ENCODE measurements at places on chromosomes 3 and 15.

GRCh38 chr3:168625477-168625876 lies 529.8 kb upstream of the GOLIM4 start:
- no peak for DNase-seq

GRCh38 chr3:73222126-73222525 lies 160.7 kb downstream of the EBLN2 start:
- DNase-seq, result no peak

GRCh38 chr3:114307832-114308231 lies 14.0 kb downstream of the TIGIT start:
- no peak for DNase-seq

DNA sequence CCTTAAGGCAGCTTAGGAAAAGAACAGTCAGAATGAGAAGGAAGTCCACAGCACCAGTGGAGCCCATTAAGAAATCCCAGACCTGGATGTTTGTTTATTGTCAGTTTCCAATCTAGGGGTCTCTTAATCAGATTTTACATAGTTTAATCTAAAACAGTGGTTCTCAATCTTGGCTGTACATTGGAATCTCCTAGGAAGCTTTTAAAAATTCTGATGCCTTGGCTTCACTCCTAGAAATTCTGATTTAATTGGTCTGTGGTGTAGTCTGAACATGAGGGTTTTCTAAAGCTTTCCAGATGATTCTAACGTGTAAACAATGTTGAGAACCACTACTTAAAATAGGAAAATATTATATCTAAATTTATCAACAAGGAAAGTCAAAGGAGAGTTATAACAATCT lies 56.6 kb upstream of the SPRED1 start:
- DNase-seq, result no peak

GRCh38 chr3:18670759-18671158 lies 245.6 kb upstream of the SATB1 start:
- no peak for DNase-seq

GRCh38 chr15:32956006-32956405 lies 238.2 kb downstream of the GREM1 start:
- DNase-seq, result peak; percentile 87

GRCh38 chr3:49025793-49026520 lies 3.2 kb downstream of the IMPDH2 start:
- no peak for DNase-seq

GRCh38 chr3:183295211-183295610 lies 42.2 kb downstream of the B3GNT5 start:
- DNase-seq, result peak; percentile 86

DNA sequence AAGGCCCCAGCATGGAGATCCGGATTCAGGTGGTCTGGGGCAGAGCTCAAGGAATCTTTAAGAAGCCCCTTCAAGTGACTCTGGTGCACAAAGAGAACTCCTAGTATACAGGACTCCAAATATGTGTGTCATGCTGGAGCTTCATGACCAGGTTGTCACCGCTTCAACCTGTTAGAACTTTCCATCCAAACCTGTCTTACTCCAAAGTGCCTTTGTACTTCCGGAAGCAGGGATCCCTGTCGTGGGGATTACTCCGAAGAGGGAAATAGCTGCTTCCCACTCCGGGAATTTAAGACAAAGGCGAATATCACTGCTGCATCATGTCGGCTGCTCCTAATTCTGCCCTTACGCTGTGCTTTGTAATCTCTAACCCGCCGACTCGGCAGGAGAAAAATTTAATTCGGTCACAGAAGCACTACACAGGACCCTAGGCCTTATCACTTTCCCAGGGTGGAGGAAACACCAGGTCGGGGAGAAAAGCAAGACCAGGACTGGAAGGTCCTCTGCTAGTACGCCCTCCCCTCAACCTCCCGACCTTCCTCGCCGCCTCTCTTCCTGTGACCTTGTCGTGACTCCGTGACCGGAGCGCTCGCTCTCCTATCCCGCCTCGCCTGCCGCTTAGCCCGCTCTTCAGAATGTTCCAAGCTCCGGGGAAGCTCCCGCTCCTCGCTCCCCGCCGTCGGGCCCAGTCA lies 730 bp downstream of the HIGD1A start:
- peak; percentile 31 for DNase-seq

- DNase-seq, result no peak
Observed at GRCh38 chr3:85790445-85791030, 831.7 kb downstream of the CADM2 start.

DNA sequence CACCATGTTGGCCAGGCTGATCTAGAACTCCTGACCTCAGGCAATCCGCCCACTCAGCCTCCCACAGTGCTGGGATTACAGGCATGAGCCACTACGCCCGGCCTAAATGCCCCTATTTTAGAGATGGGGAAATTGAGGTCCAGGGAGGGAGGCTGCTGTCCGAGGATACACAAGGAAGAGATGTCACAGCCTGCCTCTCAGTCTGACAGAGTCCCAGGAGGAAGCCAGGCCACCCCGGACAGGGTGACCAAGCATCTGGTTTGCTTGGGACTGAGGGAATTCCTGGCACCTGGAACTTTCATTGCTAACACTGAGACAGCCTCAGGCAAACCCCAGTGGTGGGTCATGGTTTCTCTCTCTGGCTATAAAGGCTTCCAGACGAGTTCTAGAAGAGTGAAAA lies 30.6 kb upstream of the ADAMTS7 start:
- DNase-seq, result no peak

DNA sequence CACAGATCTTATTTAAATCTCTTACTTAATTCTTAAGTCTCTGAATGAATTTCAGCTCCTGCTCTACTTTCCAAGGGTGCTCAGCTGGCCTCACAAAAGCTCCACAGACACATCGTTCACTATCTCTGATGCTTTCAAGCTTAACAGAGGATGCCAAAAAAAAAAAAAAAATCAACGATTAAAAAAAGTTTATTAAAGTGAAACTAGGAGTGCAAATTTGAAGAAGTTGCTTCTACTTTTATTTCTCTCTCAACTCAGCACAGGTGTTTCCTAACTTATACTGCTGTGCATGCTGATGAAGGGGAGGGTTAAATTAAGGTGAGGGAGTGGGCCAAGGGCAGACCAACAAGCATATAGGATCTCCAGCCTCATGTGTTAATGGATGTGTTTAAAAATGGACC lies 157.2 kb downstream of the TIGIT start:
- DNase-seq, result no peak

DNA sequence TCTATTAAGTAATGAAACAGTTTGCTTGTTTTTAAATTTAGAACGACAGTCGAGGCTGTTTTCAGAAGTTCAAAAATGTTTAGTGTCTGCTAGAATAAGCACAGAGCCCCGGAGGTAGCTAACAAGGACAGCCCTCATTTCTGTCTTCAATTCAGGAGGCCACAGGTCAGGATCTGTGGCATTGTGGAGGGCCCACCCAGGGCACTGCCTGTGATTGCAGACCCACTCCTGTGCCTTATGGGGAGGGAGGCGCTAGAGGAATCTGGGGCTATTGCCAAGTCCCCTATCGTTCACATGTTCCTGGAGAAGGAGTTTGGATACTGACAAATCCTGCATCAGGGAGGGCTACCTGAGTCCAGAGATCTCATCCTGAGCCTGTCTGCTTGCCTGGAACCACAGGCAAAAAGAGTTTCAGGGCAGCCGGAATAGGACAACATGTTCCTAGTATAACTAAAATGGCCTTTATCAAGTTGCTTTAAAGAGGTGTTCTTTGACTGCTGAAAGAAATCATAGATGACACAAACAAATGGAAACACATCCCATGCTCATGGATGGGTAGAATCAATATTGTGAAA lies 141.5 kb upstream of the ROPN1 start:
- DNase-seq, result no peak

DNA sequence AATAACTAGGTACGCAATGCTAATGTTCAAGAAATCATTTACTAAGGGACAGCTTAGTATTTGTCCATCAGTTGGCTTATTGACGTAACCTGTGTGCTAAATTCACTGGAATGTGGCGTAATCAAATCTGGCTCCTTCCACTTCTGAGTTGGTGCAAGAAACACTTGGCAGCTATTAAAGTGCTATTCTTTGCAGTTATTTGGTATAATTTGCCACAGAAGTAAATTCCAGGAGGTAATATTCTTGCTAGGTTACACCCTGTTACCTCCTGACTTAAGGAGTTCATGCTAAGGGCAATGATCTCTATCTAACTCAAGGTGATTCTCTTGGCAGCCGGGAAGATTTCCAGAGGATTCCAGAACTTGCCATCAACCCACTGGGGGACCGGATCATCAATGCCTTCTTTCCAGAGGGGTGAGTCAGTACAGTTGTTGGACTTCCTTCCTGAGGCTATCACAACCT lies 25.5 kb downstream of the CHP1 start:
- no peak for DNase-seq

DNA sequence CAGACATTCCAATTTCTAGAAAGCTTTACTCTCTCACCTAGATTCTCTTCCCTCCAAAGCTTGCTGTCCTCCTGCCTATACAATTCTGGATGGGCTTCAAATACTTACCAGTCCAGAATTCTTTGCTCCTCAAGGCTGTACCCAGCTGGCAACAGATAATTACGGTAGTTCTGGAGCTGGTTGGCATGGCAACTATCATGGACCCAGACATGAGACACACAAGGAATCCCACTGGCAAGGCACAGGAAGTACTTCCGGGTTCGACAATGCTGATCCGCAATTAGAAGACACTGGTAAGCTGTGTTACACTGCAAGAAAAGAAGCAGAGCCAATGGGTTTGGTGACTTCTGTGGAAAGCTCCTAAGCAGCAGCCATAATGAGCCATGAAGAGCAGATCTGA lies 37.9 kb downstream of the TUBGCP4 start:
- DNase-seq, result no peak

DNA sequence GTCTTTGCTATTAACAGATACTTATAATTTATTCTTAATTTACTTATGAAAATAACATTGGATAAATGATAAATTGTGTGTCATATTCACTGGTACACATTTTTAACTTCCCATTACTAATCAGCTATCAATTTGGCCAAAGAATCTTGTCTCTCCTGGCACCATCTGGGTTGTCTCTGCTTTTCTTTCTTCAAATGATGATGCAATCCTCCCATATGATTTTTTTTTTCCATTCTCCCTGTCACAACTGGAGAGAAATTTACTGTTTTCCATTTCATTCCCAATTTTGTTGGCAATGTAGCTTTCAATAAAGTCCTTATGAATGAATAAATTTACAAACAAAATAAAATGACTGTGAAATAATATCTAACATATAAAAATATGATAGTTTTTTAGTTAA lies 743.7 kb upstream of the EPHA6 start:
- peak; percentile 6 for DNase-seq

GRCh38 chr3:179318876-179319275 lies 4.0 kb upstream of the ZNF639 start:
- DNase-seq, result no peak

DNA sequence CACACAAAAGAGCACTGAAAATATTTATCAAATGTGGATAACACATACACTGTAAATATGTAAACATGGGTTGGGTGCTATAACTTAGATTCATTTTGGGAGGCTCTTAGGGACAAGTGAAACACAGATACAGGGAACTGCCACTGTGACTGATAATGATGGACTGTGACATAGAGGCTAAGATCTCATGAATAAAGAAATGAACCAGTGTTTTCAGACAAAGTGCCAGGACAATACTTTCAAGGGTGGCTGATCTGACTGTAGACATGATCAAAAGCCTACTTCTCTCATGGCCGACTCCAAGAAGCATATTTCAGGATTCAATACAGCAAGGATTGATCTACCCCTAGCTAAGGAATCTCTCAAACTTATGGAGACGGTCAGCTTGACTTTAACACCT lies 353.8 kb downstream of the FGF12 start:
- no peak for DNase-seq

GRCh38 chr3:100113723-100114412 lies 433 bp downstream of the FILIP1L start:
- DNase-seq, result peak; percentile 69
